Brain (organoid and tissue), 16 donors: ENCODE measurements at places on chromosomes 13 and 19.

- DNase-seq, result no peak
These were observed 49.4 kb upstream of the SLC15A1 start for GRCh38 chr13:98801626-98802418.

DNA sequence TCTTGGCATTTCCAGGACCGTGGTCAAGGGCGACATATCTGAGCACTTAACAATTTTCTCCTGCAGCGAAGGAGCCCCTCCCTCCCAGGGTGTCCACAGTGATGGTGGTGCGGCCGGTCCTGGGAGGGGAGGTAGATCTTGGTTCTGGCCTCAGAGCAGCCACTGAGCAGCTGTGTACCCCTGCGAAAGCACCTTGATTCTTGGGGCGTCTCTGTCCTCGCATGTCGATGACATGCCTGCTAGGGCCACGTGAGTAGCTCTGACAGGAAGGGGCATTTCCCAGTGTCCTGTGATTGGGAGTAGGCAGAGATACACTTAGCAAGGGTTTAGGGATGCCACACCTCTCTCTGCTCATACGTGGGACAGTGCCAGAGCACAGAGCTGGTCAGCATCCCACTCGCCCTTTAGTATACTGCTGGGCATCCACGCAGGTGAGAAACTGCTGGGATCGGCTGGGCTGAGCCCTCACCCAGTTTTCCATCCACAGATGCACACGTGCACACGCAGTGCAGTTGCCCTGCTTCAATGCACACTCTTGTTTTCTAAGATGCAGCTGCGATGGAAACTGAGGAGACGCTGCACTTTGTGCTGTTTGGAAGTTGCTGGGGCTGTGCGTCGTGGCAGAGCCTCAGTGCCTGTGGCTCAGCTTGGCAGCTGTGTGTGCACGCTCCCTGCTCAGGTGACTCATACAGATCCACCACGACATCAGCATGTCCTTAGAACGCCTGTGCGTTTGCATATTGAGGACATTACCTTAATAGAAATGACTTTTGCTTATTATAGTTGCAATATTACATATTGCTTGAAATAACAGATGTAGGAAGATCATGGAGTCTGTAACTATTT is 66.8 kb downstream of the TEX29 start:
- peak; percentile 22 for DNase-seq

DNA sequence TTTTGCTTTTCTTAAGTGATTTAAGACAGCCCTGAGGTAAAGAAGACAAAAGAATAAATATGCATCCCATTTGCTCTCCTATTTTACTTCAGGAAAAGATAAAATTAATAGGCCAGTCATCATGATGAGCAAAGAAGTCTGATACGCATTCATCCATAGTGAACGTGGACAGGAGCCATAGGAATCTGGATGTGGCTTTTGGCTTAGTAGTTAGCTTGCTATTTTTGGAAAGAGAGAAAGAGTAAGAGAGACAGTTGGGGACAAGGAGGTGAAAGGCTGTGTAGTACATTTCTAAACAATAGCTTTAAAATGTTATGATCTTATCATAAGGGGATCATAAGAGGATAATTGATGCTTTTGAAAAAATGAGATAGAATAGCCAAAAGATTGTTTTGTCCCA is 545.2 kb downstream of the IRS2 start:
- no peak for DNase-seq

DNA sequence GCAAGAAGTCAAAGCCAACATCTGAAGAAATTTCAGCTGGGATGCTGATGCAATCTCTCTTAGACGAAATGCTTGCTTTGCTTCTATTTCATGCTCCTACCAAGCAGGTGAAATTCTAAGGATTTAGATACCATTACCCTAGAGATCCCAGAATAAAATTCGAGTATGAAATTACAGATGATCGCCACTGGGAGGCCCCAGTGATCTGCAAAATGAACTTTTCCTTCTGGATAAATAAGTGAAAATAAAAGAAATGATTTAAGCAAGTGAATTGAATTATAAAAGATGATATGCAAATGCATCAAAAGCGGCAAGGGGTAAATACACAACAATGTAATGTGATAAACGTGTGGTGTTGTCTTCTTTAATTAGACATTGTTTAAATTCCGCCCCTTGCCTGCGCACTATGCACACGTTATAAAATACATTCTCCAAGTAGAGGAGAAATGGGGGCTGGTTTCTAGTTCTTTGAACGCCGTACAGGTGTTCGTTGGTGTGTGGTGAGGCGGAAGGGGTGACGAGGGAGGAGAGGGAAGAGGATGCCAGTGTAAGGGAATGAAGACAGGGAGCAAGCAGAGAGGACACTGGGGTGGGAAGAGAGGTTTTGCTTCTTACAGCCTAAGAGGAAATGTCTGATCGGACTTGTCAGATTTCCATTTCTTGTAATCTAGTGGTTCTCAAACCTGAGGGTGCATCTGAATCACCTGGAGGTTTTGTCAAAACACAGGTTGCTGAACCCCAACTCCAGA is 58.0 kb downstream of the ERCC5 start:
- peak; percentile 74 for DNase-seq

DNA sequence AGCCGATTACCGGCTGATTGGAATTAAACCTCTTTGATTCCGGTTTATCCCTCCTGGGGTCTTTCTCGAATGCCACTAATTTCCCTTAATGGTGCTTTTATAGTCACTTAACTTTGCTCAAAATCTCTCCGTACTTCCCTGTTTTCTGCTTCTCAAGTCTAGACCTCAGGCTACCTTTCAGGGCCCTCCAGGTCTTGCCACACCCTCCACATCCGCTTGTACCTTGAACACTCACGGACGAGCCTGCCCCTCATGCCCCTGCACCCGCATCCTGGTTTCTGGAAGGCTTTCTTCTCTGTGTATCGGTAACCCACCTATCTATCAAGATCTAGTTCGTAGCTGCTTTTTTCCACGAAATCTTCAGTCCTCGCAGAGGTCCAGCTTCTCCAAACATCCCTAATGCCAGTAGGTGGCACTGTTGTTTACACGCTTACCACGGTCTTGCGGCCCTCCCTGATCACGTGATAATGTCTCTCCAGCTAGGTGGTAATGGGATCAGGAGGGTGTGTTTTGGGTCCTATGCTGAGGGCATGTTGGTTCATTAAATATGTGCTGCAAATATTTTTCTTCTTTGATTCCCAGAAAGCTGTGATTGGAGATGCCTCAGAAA is 13.8 kb downstream of the ATP12A start:
- DNase-seq, result peak; percentile 72

- no peak for DNase-seq
These were observed at the start of gene CD79A for GRCh38 chr19:41876847-41877832. CD79A (plus strand) TSS chr19:41877279; CDS start chr19:41877305, 26 bp downstream.

DNA sequence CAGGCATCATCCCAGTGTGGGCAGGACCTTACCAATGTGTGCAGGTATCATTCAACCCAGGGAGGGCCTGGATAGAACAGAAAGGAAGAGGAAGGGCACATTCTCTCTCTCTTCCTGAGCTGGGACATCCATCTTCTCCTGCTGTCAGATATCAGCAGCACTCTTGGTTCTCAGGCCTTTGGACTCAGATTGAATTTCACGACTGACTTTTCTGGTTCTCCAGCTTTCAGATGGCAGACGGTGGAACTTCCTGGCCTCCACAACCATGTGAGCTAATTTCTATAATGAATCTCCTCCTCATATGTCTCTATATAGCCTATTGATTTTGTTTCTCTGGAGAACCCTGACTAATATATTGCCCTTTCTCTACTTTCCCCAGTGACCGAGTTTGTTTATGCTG is 77.3 kb downstream of the OLFM4 start:
- DNase-seq, result no peak

GRCh38 chr13:51494156-51494555 is 41.3 kb upstream of the INTS6 start:
- no peak for DNase-seq

GRCh38 chr13:40503011-40503410 is 163.4 kb downstream of the FOXO1 start:
- no peak for DNase-seq

GRCh38 chr19:7257148-7258040 is 36.8 kb downstream of the INSR start:
- DNase-seq, result no peak

GRCh38 chr13:50079655-50080202 is 64.5 kb downstream of the KCNRG start:
- peak; percentile 37 for DNase-seq

GRCh38 chr19:17467471-17468301 is 2.6 kb upstream of the SLC27A1 start:
- DNase-seq, result no peak

- no peak for DNase-seq
These were observed 18.6 kb upstream of the LAIR1 start for GRCh38 chr19:54383330-54383729.
